ENCODE measurements at places on chromosomes 6 and 20.
A peak's percentile ranks its signal among the peaks of the same experiment; 100 is the strongest.

- no peak for DNase-seq
These were observed 86.3 kb downstream of the ERMARD start for GRCh38 chr6:169837529-169838250.

DNA sequence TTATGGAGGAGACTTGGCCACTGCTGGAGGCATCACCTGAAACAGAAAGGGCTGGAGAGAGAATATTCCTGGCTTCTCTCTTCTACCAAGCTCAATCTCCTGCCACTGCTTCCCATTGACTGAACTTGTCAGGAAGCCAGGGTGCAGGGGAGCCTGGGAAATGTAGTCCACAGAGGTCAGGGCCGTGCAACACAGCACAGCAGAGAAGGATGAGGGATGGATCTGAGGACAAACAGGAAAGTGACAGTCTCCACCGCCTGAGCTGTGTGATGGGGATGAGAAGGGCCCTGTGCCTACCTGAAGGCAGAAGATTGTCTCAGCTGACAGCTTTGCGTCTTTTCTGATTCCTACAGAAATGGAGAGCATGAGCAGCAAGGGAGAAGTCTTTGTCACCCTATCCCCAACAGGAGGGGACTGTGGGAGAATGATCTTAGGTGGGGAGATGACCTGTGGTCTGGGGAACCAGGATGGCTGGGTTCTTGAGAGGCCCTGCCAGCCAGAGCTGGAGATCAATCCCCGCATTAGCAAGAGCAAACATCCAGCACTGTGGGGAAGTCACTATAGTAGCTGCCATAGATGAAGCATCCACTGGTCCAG lies 114.2 kb downstream of the SNX5 start:
- DNase-seq = peak; percentile 52

GRCh38 chr6:40509086-40509485 lies 78.1 kb downstream of the LRFN2 start:
- DNase-seq = no peak

- peak; percentile 92 for DNase-seq
These were observed 93.3 kb upstream of the MARCKS start for GRCh38 chr6:113763876-113764275.

GRCh38 chr6:111994791-111995190 lies 59.1 kb upstream of the CCN6 start:
- DNase-seq = no peak

DNA sequence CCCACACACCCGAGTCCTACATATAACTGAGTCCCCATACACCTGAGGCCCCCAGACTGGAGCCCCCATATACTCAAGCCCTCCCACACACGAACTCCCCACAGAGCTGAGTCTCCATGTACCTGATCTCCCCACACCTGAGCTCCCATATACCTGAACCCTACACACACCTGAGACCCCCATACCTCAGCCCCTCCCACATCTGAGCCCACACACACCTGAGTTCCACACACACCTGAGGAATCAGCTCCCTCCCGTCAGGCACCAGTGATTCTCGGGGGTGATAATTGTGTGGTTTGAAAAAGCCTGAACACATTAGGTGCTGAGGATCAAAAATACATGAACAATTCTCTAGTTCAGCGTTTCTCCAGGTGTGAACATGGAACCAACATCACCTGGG lies 15.4 kb downstream of the PFDN4 start:
- no peak for DNase-seq

All from MCF 10A (cell line).